ENCODE measurements at places on chromosomes 4 and X.

GRCh38 chr4:184288451-184289178 lies 70.9 kb upstream of the ENPP6 start:
- DNase-seq, result no peak

- no peak for DNase-seq
Observed at GRCh38 chrX:111868726-111869638, 7.0 kb upstream of the TRPC5OS start.

- no peak for DNase-seq
Observed at GRCh38 chr4:86938771-86939520, 4.1 kb downstream of the AFF1 start.

GRCh38 chr4:186958726-186959350 lies 235.2 kb upstream of the FAT1 start:
- no peak for DNase-seq

GRCh38 chr4:155777971-155778735 lies 19.3 kb downstream of the GUCY1B1 start:
- DNase-seq, result no peak

All from fibroblast of skin of back (primary cell).